IPS-NIHi11 (cell line): ENCODE measurements at places on chromosomes 7 and 10.

DNA sequence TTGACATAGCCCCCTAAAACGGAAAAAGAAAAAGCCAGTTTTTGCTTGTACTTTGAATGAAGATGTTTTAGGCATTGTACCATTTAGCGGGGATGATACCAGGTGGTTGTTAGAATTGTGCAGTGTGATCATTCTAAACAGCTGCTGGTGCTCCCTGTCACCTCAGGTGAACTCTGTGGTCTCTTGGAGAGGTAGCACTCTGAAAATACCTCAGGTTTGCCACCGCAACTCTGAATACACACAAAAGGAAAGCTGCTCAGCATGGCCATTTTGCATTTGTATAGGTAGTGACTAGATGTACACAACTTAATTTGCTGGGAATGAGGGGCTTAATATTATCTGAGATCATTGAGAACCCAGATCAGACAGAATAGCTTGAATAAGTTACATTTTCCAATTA lies 52.6 kb downstream of the PLEKHA8 start:
- peak; percentile 31 for DNase-seq

- no peak for DNase-seq
Observed at GRCh38 chr10:97197030-97197500, 11.3 kb upstream of the SLIT1 start.

GRCh38 chr10:17368708-17369272 lies 85.6 kb downstream of the ST8SIA6 start:
- DNase-seq = no peak

- DNase-seq = no peak
Observed at GRCh38 chr7:122525355-122525754, 173.6 kb downstream of the RNF133 start.

GRCh38 chr7:139992353-139993044 lies 70.3 kb downstream of the PARP12 start:
- no peak for DNase-seq

- no peak for DNase-seq
Observed at GRCh38 chr7:35970458-35970857, 169.6 kb downstream of the SEPTIN7 start.

GRCh38 chr7:47453093-47454061 lies 128.5 kb downstream of the TNS3 start:
- no peak for DNase-seq

DNA sequence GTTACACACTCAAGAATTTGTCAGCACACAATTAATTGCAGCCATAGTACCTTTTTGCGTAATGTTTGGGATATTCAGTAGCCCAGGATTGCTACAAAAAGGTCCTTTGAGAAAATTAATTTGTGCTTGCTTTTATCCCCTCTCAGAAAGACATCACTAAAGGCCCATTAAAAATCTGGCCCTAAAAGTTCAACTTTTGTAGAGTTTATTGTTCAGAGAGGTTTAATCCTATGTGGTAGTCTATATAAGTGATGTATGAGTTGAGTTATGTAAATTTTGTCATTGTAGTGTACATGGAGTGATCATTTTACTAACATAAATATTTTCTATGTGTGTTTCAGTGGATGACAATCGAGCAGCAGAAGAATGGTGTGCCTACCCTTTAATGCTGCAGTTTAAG lies 126.0 kb downstream of the LCOR start:
- no peak for DNase-seq

DNA sequence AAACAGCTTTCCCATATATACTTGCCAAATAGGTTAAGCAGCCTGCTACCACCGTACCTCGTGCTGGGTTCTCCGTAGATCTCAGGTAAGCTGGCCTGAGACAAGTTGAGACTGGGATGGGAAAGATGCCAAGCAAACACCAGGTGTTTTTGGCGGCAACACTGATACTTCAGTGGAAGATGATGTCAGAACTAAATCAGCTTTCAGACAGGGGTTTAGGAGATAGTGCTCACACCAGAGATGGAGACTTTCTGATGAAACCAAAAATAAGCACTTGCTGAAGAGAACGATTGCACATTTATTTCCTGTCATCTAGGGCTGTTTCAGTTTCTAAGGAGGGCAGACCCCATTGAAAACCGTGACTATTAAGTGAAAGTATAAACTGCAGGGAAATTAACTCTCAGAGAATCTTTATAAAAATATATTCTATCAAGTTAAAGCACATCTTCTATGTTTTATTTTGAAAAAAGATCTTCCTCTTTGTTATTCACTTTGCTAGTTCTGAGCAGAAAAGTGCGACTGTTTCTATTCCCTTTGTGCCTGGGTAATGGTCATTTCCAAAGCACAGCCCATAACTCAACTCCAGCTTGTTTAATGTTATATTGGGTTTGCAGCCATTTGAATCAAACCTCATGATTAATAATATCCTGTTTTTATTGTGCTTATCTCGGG lies 149.9 kb downstream of the CPED1 start:
- no peak for DNase-seq

- DNase-seq = no peak
Observed at GRCh38 chr10:33716501-33717267, 382.2 kb upstream of the NRP1 start.

DNA sequence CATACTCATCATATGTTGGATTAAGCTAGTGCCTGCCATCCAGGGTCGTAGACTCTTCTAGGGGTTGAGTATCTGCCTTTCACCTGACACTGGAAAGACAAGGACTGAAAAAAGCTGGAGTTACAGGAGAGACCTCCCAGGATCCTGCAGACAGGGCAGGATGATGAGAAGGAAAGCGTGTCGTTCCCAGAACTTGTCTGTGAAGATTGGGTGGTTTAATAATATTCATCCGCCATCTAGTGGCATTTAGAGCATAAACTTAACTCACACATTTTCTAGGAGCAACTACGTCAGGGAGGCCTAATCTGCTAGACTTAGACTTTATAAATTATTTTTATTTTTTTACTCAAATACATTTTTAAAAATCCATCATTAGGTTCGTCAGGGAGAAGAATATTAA lies 59.6 kb downstream of the ADRB1 start:
- peak; percentile 65 for DNase-seq

DNA sequence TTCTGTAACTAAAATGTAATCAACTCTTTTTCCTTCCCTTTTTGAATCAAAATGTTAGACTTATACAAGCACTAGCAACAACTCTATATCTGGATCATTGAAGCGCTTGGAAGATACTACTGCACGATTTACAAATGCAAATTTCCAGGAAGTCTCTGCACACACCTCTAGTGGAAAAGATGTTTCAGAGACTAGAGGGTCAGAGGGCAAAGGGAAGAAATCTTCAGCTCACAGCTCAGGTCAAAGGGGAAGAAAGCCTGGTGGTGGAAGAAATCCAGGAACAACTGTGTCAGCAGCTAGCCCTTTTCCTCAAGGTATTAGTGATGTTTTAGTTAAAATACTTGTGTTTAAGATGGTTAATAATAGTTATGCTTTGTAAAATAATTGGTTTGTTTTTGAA lies 136.4 kb downstream of the MLLT10 start:
- no peak for DNase-seq

- no peak for DNase-seq
Observed at GRCh38 chr7:99863847-99864440, 12.9 kb downstream of the OR2AE1 start.

- DNase-seq = no peak
Observed at GRCh38 chr7:29146888-29147609, 712 bp upstream of the CPVL start.

DNA sequence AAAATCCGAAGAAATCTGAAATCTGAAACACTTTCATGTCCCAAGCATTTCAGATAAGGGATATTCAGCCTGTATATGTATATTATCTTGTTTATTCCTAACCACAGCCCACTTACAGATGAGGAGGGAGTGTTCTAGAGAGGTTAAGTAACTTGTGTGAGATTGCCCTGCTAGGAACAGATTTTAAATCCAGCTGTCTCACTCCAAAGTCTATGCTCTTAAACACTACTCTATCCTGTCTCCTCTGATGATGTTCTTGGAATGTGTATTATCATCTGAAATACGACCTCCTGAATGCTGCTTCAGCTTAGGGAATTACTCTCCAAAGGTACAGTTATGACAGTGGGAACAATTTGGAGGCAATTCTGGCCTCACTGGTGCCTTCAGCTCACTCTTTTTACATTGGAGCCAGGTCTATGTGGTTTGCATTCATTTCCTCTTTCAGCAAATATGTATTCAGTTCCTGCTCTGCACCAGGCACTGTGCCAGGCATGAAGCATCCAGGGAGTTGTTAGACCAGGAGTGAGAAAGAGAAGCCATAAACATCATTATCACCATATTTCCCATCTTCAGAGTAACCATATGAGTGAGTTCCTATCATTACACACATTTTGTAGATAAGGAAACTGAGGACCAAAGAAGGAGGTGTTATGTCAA lies 70.2 kb downstream of the NOC3L start:
- no peak for DNase-seq

- DNase-seq = no peak
Observed at GRCh38 chr7:25279705-25280104, 51.4 kb upstream of the NPVF start.

DNA sequence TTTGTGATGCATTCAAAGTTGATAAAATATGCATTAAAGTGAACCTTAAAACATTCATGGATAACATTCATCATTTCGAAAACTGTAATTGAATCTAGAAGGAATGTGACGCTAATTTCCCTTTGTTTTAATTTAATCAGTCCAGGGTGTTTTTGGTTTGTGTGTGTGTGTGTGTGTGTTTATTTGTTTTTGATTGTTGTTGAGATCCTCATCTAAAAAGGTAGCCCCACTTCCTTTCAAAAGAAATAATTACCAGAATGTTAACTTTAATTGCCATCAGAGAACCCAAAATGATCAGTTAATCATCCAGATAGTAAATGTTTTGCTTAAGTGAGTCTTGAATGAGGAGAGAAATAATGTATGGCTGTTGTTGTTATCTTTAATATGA lies 74.5 kb upstream of the PTPRZ1 start:
- no peak for DNase-seq

- no peak for DNase-seq
Observed at GRCh38 chr7:88771417-88771816, 11.9 kb downstream of the ZNF804B start.

DNA sequence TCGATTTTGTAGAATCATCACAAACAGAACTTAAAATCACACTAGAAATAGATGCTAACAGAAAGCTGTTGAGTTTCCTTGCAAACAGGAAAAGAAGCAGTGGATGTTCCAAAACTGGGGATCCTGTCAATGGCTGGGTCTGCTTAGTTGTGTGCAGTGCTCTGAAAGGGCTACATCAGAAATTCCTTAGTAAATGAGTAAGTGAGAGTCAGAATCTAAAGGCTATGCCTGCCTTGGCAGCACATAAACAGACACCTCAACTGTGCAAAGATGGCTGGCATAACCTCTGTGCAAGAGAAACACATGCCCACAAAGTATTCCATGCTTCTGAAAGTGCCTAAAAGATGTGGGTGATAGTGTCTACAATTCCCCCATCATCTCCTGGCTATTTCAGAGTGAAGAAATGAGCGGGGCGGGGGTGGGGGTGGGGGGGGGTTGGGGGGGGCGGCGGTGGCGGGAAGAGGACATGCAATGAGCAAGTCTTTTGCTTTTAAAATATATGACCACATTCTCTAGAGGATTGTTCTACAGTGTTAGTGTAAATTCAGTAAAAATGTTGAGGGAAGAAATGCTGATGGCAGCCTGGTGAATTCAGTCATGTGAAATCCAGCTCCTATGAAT lies 138.1 kb upstream of the LAMB4 start:
- no peak for DNase-seq

- no peak for DNase-seq
Observed at GRCh38 chr10:122057841-122058413, 69.0 kb downstream of the TACC2 start.

DNA sequence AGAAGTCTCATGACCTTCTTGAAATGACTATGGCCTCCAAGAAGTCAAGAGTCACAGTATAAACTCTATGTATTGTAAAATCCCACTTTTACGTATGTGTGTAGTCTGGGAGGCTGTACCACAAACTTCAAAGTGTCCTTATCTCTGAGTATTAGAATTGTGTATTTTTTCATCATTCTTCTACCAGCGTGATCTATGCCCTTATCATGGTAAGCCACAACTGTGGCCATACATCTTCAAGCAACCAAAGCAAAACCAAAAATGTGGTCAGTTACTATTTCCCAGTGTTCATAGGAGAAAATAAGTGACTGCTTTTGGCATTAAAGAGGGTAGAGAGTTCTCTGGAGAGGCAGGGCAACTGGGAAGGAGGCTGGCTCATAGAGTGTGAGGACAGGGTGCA lies 42.8 kb downstream of the SPOCK2 start:
- DNase-seq = no peak

DNA sequence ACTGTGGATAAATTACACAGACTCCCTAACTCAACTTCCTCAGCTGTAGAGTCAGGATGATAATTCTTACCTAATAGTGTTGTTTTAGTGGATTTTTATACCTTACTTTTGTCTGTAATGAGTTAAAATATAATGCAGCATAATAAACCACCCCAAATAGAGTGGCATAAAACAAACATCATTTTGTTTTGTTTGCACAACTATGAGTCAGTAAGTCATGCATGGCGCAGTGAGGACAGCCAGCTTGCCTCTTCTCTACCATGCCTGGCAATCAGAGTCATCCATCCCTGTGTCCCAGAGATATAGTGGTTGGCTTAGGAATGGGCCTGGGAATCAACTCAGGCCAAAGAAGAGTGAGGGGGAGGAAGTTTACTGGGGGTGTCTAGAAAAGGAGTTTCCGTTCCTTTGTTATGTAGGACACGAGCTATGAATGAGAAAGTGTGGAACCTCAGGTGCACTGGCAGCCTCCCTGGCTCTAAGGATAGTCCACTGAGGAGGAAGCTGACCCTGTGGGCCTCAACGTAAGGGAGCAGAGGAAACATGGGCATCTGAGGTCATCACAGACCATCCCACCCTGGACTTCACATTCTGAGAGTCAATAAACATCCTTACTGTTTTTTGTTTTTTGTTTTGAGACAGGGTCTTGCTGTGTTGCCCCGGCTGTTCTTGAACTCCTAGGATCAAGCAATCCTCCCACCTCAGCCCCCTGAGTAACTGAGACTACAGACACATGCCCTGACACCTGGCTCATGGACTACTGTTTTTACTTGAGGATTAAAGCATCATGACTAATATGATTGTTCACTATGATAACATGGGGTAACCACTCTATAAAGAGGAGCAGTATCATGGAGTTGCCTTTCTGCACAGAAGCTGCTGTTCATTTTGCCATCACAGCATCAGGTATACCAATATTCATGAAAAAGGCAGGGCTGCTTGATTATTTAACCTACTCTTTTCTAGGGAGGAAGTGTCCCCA lies 21.0 kb upstream of the GRB10 start:
- DNase-seq = peak; percentile 21

DNA sequence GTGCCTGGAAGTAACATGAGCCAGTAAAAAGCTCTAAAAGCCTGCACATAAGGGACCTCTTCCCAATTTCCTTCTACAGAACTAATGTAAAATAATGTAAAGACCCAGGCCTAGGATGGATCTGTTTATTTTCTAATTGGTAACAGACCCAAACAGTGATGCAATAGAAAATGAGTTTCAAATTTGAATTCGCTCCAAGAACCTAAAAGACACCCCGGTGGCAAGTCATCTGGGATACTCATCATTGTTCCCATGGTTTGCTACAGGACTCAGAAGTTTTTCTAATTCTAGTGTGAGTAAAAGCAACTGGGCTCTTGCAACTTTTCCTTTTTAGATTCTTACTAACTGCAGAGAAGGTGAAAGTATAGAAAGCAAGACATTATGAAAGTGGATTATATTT lies 271.3 kb upstream of the CACNA2D1 start:
- DNase-seq = no peak

GRCh38 chr7:77313876-77314480 lies 102.2 kb downstream of the GSAP start:
- DNase-seq = no peak

- DNase-seq = no peak
Observed at GRCh38 chr10:131513445-131513844, 201.9 kb upstream of the TCERG1L start.
